ENCODE measurements at places on chromosomes 4 and X.

DNA sequence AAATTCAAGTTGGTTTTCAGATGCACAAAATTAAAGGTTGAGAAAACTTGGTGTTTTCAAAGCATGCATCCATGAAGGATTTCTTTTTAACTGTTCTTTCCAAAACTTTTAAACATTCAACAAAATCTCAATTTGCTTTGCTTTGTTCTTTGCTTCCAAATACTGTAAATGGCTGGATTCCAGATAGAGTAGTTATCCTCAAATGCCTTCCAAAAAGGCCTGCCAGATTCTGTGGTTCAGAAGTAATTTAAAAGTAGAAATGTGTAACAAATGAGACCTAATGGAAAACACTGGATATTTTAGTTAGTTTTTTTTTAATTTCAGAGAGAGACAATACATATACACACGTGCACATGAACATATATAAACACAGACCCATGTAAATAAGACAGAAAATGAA is 97.3 kb downstream of the NR3C2 start:
- no peak overlapping the region for H3K27ac ChIP-seq
- no peak for DNase-seq
- H3K27me3 ChIP-seq = no peaks in the 10 kb centered on the region
- no peaks in the 10 kb centered on the region for H3K4me1 ChIP-seq
- H3K4me3 ChIP-seq = no peak overlapping the region

DNA sequence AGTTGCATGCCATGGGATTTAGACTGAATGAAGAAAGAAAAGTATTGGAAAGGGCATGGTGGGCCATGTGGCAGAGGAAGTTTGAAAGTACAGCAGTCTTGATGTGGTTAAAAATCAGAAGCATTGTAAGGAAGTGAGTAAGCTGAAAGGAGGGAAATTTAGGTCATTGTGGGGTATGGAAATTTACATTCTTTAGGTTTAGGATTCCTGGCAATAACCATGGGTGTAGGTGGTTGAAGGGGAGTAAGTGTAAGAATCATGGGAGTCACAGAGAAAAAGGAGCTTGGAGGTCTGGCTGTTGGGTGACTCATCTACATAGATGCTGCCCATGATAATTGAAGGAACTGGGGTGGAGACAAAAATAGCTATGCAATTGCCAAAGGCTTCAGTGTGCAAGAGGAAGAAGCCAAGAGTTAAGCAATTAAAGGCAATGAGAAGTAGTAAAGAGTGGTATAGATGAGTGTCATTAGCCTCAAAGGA is 243.8 kb upstream of the LDB2 start:
- H3K4me3 ChIP-seq = no peak overlapping the region
- H3K4me1 ChIP-seq = no peaks in the 10 kb centered on the region
- H3K27ac ChIP-seq = no peak overlapping the region
- no peak for DNase-seq
- H3K36me3 ChIP-seq = no peaks in the 10 kb centered on the region

- H3K27me3 ChIP-seq = no peaks in the 10 kb centered on the region
- no peak overlapping the region for H3K4me3 ChIP-seq
- DNase-seq = no peak
Measured at GRCh38 chr4:140813804-140814203, 57.6 kb upstream of the TBC1D9 start.

- no peaks in the 10 kb centered on the region for H3K27me3 ChIP-seq
- no peak overlapping the region for H3K27ac ChIP-seq
- H3K4me3 ChIP-seq = no peak overlapping the region
Measured at GRCh38 chrX:112058255-112058654, 24.3 kb downstream of the TRPC5 start.

- DNase-seq = no peak
- no peaks in the 10 kb centered on the region for H3K4me1 ChIP-seq
- no peaks in the 10 kb centered on the region for H3K36me3 ChIP-seq
Measured at GRCh38 chrX:73213734-73214425, 771 bp downstream of the NAP1L2 start.

DNA sequence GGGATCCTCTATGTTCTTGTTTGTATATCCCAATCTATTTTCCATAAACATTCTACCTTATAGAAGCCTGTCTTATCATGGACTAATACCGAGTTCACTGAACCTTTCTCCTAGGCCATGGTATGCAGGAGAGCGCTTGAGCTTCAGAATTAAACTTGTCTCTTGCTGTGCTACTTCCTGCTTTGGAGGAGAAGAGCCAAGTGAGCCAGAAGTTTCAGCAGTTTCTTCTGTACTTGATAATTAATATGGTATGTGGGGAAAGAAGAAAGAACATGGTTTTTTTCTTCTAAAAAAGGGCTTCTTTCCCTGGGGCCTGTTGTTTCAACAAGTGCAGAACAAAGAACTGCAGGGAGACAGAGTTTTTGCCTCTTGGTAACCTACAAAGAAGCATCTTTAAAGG is 172.8 kb downstream of the ATG4A start:
- no peaks in the 10 kb centered on the region for H3K36me3 ChIP-seq
- no peak overlapping the region for H3K4me3 ChIP-seq
- no peaks in the 10 kb centered on the region for H3K4me1 ChIP-seq
- DNase-seq = no peak
- no peaks in the 10 kb centered on the region for H3K27me3 ChIP-seq

DNA sequence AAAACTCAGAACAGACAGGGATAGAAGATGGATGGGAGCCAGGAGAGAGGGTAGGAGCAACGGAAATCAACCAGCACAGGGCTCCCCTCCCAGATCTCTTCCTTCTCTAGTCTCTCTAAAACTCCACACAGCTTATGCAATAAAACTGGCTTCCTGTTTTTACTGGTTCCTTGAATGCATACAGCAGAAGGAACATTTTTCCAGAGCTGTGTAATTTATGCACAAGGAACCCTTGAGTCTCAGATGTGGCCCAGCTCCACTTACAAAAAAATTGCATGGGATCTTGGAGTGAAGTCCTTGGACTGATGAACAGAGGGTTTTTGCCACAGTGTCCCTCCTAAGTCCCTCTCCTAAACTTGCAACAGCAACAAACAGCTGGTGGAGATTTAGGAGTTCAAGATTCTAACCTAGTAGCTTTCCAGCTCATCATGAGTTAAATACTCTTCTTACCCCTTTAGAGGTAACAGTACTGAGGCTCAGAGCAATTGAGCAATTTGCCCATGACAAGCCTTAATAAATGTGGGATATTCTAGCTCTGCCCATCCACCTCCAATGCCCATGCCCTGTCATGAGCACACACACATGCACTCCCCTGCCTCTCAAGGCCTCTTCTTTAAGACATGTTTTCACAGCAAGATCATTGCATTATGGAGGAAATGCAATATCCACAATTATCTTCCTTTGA is 18.4 kb upstream of the CC2D2A start:
- H3K27ac ChIP-seq = no peak overlapping the region
- H3K36me3 ChIP-seq = no peaks in the 10 kb centered on the region
- no peak overlapping the region for H3K4me3 ChIP-seq
- H3K27me3 ChIP-seq = no peaks in the 10 kb centered on the region

- DNase-seq = no peak
- H3K4me3 ChIP-seq = no peak overlapping the region
- H3K4me1 ChIP-seq = peaks cover 6% of the 10 kb centered on the region
- H3K36me3 ChIP-seq = no peaks in the 10 kb centered on the region
Measured at GRCh38 chrX:53445977-53446376, 11.8 kb upstream of the HSD17B10 start.

DNA sequence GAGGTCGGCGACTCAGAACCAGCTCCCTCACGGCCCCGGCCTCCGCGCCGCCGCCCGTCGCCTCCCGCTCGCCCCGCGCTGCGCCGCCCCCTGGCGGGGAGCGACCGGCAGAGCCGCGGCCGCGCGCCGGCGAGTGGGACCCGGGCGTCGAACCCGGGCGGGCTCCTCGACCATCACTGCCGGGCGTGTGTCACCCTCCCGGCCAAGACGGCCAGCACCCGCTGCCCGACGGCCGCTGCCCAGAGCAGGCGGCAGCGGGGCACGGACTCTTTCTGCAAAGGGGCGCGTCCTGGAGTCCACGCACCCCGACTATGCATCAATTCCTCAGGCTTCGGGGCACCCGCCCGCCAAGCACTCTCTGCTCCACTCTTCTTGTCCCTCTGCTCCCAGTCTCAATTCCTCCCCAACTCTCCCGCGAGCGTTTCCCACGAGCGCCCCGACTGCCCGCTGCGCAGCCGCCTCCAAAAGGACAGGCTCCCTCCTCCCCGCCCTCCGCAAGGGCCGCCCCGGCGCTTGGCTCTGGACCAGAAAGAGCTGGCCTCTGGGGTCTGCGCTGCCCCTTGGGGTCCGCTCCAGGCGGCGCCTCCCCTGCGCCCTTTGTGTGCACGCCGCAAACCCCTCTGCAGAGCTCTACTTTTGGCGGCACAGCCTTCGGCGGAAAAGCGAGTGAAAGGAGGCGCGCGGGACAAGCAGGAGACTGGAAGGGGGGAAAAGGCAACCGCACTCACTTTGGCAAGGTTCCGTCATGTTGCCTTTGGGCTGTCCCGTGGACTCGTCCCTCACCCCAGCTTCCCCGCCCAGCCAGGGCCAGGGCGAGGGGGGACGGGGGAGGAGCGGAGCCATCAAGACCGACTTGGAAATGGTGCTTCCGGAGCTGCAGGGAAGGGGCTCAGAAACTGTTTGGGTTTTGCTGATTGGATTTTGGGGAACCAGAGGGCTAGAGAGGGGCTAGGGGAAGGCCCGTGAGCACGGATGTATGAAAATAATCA is 1.0 kb downstream of the PDE5A start:
- no peaks in the 10 kb centered on the region for H3K36me3 ChIP-seq
- DNase-seq = no peak
- peaks cover 15% of the 10 kb centered on the region for H3K4me1 ChIP-seq

DNA sequence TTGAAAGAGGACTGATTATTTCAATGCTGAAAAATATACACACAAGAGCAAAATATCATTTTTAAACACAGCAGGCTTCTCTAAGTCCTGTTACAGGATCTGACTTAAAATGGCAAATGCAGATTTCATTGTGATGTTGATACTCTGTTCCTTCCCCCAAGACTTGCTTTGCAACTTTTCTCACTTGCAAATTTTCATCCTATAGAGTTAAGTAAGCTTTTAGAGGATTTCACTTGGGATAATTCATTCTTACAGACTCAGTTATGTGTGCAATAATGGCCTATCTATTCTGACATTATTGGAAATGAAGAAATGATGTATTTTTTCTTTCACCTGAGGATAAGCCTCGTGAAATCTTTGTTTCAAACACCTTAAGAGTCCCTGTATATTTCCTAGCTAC is 2403.2 kb downstream of the ARAP2 start:
- DNase-seq = no peak
- no peaks in the 10 kb centered on the region for H3K4me1 ChIP-seq
- no peaks in the 10 kb centered on the region for H3K27me3 ChIP-seq
- H3K27ac ChIP-seq = no peak overlapping the region
- H3K4me3 ChIP-seq = no peak overlapping the region
